Activated CD8-positive, alpha-beta memory T cell treated with anti-CD3 and anti-CD28 coated beads, Interleukin-2, amount 50 U/mL, for 48 hours (primary cell): ENCODE measurements at places on chromosomes 16 and 17.

DNA sequence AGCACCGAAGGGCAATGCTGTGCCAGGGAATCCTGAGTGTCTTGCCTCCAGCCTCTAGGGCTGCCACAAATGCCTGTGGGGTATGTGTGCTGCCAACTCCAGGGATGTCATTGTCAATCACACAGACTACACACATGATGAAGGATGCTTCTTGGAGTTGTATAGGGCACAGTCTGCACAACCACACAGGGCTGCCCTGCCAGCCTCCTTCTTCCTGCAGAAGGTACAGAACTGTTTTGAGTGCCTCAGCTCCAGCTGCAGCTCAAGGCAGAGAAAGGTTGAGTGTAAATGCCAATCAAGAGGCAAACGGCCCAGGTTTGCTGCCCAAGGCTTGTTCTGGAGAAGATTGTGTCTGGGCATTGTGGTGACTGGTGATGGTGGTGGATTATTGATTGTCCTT lies 15.6 kb downstream of the SCNN1B start:
- no peak for DNase-seq

- DNase-seq, result no peak
Measured at GRCh38 chr17:48546137-48546923, 1.4 kb upstream of the HOXB2 start.

- DNase-seq, result peak; percentile 53
Measured at GRCh38 chr16:48536614-48537200, 73.3 kb downstream of the N4BP1 start.

GRCh38 chr16:8087597-8088289 lies 502.6 kb downstream of the TMEM114 start:
- DNase-seq, result no peak

DNA sequence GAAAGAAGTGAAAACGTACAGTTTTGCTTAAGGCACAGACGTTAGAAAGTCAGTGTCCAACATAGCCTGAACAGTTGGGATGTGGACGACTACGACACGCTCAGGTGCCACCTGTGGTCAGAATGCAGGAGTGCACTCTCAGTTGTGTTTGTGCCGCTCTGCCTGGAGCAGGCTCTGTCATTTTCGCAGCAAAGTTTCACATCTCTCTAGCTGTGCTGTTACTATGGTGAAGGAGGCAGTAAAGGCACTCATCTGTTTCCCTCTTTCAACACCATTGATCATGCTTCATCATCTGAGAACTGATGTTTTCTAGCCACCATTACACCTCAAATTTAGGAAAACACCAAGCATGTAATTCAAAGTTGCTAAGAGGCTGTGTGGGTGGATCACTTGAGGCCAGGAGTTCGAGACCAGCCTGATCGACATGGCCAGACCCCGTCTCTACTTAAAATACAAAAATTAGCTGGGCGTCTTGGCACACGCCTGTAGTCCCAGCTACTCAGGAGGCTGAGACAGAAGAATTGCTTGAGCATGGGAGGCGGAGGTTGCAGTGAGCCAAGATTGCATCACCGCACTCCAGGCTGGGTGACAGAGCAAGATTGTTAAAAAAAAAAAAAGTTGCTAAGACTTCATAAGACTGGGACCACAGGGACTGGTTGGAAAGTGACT lies 44.9 kb upstream of the DNAJA2 start:
- no peak for DNase-seq

DNA sequence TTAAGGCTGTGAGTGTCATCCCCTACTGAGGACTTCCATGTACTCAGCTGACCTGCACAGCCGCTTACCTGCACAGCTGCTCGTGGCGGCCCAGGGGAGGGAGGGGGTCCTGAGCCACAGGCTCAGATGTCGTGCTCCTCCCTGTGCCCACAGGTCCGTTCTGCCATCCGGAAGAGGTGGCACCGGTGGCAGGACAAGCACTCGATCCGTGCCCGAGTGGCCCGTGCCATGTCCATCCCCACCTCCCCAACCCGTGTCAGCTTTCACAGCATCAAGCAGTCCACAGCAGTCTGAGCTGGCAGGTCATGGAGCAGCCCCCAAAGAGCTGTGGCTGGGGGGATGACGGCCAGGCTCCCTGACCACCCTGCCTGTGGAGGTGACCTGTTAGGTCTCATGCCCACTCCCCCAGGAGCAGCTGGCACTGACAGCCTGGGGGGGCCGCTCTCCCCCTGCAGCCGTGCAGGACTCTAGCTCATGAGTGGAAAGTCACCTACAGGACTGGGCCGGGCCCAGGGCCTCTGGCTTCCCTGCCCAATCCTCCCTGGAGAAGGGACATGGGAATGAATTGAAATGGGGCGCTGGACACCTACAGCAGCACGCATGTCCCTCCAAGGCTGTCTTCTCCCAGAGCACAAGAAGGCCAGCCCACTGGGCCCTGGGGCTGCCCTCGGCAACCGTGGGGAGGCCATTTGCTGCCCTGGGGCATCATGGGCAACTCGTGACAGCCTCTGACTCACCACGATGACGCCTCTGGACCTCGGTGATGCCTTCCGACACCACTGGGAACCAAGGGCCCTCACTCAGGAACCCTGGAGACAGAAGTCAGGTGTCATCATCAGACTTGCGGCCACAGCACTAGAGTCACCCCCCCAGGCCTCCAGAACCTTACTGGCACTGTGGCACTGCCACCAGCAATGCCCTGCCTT lies 9.9 kb upstream of the SPPL2C start:
- DNase-seq, result no peak

GRCh38 chr17:58309918-58310259 lies 18.7 kb downstream of the TSPOAP1 start:
- DNase-seq, result no peak

DNA sequence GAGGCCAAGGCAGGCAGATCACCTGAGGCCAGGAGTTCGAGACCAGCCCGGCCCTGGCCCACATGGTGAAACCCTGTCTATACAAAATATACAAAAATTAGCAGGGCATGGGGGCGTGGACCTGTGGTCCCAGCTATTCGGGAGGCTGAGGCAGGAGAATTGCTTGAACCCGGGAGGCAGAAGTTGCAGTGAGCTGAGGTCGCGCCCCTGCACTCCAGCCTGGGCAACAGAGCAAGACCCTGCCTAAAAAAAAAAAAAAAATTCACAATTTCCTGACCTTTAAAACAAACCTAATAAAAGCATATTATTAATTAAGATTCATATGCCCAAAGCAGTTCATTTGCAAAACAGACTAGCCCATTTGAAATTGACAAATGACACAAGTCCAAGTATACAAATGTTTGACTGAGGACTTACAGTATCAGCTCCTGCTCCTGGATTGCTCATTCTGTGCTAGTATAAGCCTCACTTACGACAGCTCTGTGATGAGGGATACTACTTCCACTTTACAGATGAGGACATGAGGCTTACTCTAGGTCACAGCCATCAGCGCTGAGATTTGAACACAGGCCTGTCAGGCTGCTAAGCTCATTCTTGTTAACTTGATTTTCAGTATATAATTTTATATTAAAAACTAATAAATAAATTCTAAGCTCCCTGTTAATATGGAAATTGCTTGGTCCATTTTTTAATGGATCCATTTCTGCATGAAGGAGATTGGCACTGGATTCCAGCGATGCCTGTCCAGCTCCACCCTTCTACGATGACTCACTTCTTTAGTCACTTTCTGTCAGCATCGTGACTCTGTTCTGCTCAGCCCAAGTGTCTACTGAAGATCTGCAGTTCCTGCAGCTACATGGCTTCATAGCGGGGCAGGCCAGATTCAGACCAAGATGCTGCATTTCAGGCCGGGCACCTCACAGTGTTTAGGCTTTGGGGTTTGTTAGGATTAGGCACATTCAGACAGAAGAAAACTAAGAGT lies 88.2 kb downstream of the WDR59 start:
- no peak for DNase-seq

DNA sequence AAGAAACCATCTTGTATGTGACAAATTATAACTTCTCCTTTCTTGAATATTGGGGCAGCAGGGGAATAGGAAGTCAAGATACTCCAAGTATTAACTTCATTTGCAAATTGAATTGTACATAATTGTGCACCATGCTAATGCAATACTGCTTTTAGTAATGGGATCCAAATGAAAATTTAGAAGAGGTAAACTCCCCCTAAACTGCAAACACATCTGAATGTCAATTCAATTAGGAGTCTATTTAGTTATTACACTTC lies 4.5 kb downstream of the STAT5B start:
- no peak for DNase-seq

DNA sequence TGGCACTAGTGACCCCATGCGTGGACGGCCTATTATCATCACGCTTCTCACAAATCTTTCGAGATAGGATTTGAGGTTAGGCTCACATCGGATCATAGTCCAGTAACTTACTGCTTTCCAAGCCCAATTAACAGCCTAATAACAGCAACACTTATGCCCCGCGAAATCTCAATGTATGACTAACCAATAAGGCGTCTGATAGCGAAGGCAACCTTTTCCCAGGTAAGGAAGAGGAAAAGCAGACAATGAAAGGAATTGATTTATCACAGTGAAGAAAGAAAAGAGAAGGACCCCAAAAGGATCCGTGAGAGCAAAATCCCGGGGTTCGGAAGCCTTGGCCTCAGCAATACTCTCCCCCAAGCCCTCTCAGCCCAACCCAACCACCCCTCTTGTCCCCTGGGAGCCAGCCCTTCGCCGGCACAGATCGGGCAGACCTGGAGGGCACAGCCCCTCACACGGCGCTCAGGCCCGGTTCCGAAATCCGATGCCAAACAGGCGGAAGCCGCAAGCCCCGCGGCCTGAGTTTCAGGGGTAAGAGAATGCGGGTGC lies 534 bp downstream of the GPATCH8 start:
- DNase-seq, result no peak
